Neural progenitor cell (in vitro differentiated cells): ENCODE measurements at places on chromosomes 1 and 21. TPM values are rescaled to one million over a fixed set of nuclear protein-coding genes. Genes with fewer than 3 reads are reported as not detected.

CD244 gene
- not detected in 2 replicates for total RNA-seq

GRCh38 chr1:66383168-66383567 is 150.8 kb upstream of the SGIP1 start:
- H3K27me3 ChIP-seq: no peaks in the 10 kb centered on the region
- no peak for DNase-seq
- no peak overlapping the region for H3K4me3 ChIP-seq

DNA sequence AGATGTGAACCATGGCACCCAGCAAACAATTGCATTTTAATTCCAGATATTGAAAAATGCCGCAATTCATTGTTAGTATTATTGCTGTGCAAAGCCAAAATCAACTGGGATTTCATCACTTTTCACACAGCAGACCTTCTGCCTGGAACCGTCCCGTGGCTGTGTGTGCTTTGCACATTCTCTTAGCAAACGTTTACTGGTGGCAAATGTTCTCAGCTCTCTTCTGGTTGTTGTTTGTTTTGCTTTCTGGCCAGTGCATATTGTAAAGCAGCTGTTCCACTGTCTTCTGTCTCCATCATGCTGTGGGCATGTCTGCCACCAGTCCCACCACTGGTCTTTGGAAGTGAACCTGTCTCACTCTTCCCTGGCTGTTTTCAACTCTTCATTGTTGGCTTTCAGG is 19.8 kb upstream of the TTLL10 start:
- no peak overlapping the region for H3K27ac ChIP-seq
- no peak overlapping the region for H3K4me3 ChIP-seq
- no peak for DNase-seq
- no peaks in the 10 kb centered on the region for H3K36me3 ChIP-seq
- H3K4me1 ChIP-seq: peaks cover 12% of the 10 kb centered on the region
- H3K27me3 ChIP-seq: no peaks in the 10 kb centered on the region

DNA sequence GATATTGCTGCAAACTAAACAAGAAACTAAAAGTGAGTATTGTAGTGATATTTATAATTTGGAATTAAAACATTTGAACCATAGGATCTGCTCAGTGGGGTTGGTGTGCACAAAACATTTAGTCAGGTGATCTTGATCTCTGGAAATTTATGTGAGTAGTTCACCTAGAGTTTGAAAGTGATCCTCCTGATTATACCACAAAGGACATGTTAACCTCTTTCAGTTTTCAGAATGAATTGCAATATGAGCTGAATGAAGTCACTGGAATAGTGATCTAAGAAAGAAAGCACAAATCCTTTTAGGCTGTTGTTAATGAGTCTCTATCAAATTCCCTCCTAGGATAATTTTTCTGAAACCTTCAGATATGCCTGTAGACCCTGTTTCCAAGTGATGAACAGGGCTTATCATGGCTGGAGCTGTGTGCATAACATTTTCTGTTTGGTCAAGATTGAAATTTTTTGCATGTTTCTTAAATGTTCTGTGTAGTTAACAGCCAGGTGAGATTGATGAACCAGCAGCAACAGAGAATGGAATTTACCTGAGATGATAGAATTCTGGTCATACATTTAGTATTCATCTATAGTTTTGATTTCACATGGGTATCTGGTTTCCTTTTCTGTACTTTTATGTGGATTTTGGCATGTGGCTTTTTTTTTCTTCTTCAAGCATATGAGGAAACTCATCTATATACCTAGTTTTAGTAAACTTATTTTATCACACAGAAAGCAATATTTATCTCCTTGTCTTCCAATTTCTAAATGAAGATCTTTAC is 25.5 kb downstream of the CDC14A start:
- peaks cover 6% of the 10 kb centered on the region for H3K4me1 ChIP-seq
- peaks cover 8% of the 10 kb centered on the region for H3K36me3 ChIP-seq
- H3K27ac ChIP-seq: no peak overlapping the region
- no peaks in the 10 kb centered on the region for H3K27me3 ChIP-seq
